ENCODE measurements at places on chromosomes 3 and 15.

DNA sequence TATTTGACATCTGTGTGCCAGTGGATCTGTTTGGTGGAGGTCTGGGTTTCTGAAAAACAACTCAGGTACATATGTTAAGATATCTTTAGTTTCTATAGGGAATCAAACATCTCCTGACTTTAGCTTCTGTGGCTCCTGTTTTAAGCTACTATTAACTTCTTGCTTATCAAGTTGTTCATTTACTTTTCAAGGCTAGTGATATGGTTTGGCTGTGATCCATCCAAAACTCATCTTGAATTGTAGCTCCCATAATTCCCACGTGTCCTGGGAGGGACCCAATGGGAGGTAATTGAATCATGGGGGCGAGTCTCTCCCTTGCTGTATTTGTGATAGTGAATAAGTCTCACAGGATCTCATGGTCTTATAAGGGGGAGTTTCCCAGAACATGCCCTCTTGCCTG lies 41.4 kb downstream of the ZNF860 start:
- no peak for DNase-seq

DNA sequence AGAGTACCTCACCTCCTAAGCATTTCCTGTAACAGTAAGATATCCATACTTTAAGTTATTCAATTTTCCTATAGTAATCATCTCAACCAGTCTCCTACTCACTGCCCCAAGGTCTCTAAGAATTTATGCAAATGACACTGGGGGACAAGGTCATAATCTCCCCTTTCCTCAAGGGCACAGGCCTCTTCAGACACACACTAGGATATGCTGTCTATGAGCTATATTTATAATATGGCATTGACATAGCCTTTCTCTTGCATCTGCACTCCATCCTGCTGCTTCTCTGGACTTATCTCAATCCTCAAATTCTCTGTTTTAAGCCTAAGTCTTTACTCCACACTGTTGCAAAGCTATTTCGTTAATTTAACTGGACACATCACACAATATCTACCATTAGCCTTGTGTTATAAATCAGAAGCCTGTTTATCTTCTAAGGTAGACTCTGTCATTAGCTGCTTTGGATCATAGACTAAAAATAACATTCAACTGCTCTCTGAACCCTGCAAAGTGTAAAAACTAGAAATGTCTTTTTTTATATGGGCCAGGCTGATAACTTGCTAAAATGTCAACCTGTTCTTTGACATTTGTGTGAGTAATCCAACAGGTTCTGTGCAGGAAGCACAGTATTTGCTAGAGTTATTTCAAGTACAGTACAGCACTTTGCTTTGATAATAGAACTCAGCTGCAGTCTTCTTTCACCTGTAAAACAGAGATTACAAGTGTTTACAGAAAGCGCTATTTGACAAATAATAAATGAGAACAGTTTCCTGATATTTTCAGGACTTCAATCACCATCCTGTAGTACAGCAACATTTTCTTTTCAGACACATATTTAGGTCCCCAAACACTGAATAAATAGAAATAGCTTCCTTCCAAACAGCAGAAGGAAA lies 17.8 kb upstream of the SEC62 start:
- DNase-seq: no peak

- no peak for DNase-seq
These were observed 23.5 kb downstream of the PFN2 start for GRCh38 chr3:149947231-149947630.

DNA sequence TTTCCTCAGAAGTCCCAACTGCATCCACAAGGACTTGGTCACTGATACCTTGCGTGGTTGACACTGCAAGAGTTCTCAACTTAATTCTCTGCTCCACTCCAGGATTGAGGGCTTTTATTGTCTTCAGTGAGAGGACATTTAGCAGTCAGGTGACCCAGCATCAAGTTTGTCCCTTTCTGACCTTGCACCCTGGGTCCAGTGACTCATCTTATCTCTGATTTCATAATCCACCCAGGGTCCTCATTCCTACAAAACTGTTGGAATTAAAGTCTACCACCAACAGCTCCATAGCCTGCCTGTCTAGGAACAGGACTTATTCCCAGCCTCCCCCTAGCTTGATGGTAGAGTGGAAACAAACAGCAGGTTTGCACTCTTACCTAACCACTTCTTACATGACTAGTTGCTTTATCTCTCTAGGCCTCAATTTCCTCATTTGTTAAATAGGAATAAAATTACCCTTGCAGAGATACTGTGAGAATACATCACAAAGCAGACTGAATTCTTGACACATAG lies 151.3 kb upstream of the LPP start:
- DNase-seq: no peak

GRCh38 chr3:195372220-195372619 lies 70.6 kb downstream of the ACAP2 start:
- no peak for DNase-seq
